ENCODE measurements at places on chromosomes 5 and 9. TPM values are rescaled to one million over a fixed set of nuclear protein-coding genes. Genes with fewer than 3 reads are reported as not detected.
A peak's percentile ranks its signal among the peaks of the same experiment; 100 is the strongest.

GRCh38 chr5:11398728-11399127 is 505.5 kb downstream of the CTNND2 start:
- no peak for DNase-seq

SOHLH1 gene
- total RNA-seq, result not detected

DNA sequence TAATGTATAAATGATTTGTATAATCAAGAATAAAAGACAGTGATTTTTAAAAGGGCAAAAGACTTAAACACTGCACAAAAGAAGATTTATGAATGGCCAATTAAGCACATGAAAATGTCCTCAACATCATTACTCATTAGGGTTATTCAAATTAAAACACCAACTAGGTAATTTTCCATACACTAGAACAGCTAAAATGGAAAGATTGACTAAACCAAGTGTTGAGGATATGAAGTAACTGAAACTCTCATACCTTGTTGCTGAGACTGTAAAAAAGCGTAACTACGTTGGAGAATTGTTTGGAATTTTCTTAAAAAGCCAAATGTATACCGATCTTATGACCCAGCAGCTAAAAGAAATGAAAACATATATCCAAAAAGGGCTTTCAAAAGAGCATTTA is 144.9 kb downstream of the SGCD start:
- no peak for DNase-seq

- peak; percentile 40 for DNase-seq
Measured at GRCh38 chr5:3392306-3392939, 203.2 kb upstream of the IRX1 start.

DNA sequence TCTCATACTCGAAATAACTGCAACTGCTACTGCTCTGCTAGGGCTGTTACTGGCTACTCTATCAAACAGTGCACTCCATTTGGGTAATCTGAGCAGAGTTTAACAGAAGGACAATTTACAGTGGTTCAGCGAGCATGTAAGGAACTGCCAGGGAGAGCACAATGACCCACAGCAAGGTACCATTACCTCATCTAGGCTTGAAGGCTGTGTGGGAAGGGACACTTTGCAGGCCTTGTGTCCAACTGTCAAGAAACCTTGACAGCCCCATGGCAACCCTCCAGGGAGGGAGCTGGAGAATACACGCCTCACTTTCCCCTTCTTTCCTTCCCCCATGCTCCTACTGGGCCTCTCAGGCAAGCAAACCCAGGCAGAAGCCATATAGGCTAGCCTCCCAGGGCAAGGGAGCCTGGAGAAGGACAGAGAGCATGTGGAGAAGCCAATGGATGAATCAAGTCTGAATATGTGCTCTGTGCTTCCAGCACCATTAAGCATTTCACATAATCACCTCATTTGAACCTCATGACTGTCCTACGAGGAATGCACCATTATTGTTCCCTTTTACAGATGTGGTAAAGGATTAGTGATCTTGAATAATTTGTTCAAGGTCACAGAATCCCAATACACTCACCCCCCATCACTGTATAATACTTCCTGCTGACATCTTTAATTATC is 49.9 kb upstream of the JAK2 start:
- DNase-seq, result no peak

GRCh38 chr9:109816490-109816889 is 36.5 kb downstream of the PALM2AKAP2 start:
- DNase-seq, result no peak

GRCh38 chr5:124349931-124350330 is 396.5 kb downstream of the ZNF608 start:
- no peak for DNase-seq

- no peak for DNase-seq
Measured at GRCh38 chr5:37738865-37739488, 100.9 kb downstream of the GDNF start.

GRCh38 chr9:114725930-114726329 is 43.9 kb upstream of the TEX48 start:
- DNase-seq, result no peak

DNA sequence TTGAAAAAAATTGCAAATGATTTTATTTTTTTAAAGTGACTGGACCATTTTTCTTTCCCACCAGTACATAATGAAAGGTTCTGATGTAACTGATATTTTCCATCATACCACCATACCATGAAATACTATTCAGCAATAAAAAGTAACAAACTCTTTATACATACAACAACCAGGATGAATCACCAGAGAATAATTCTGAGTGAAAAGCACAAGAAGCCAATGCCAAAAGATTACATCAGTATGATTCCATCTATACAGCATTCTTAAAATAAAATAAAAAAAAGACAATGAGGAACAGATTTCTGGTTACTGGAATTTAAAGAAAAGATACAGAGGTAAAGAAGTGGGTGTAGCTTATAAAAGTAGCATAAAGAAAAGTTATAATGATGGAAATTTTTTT is 423.7 kb upstream of the ST8SIA4 start:
- no peak for DNase-seq

PPP1R26 gene
- total RNA-seq, result 17.6 TPM

- no peak for DNase-seq
Measured at GRCh38 chr5:177433658-177434217, 7.3 kb downstream of the GRK6 start.

DNA sequence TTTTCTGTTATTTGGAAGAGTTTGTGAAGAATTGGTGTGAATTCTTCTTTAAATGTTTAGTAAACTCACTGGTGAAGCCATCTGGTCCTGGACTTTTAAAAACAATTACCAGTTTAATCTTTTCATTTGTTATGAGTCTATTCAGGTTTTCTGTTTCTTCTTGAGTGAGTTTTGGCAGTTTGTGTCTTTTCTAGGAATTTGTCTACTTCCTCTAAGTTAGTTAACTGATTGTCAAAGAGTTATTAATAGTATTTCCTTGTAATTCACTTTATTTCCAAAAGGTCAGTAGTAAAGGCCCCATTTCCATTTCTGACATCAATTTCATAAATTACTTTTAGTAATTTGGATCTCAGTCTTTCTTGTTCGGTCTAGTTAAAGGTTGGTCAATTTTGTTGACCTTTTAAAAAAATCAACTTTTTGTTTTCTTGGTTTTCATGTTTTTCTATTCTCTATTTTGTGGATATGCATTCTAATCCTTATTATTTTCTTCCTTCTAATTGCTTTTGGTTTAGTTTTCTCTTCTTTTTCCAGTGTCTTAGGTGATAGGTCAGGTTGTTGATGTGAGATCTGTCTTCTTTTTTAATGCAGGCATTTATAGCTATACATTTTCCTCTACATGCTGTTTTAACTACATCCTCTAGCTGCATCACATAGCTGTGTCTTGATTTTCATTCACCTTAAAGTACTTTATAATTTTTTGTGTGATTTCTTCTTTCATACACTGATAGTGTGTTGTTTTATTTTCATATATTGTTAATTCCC is 7.3 kb upstream of the SMIM3 start:
- DNase-seq, result no peak

DNA sequence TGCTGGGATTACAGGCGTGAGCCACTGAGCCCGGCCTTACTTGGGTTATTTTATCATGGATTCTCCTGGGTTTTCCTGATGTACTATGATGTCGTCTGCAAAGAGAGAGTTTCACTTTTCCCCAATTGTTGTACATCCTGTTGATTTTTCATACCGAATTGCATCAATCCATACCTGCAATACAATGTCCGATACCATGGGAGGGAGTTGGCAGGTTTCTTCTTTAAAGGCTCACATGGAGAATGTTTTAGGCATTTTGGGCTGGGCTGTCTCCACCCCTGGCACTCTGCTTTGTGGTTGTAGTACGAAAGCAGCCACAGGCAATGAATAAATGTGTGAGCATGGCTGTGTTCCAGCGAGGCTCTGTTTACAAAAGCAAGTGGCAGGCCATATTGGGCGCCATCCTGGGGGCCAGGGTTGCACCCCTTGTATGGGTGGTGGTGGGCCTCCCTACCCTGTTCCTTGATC is 35.1 kb upstream of the EXOC3 start:
- no peak for DNase-seq

TRIM36 gene
- total RNA-seq, result 0.80 TPM

GRCh38 chr9:128085943-128086342 is 17.9 kb downstream of the SLC25A25 start:
- no peak for DNase-seq

CCDC107 gene
- total RNA-seq, result 52.3 TPM

FOCAD gene
- 34.1 TPM for total RNA-seq

SGCD gene
- 93.4 TPM for total RNA-seq

- no peak for DNase-seq
Measured at GRCh38 chr5:43171926-43172325, 20.1 kb upstream of the NIM1K start.

DNA sequence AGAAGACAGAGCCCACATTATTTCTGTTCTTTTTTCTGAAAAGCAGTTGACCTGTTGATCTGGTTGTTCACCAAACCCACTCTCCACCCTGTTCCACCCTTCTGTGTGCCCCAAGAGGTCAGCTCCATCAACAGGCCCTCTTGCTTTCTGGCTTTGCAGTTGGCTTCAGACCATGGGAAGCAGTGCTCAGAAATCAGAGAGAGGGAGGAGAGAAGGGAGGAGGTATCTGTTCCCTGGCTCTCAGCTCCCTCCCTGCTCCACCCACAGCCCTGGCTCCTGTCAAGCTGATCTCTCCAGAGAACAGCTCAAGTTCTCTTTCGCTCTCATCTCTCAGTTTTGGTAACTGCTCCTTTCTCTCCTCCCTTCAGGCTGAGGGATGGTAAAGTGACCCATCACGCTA is 144.2 kb upstream of the RAI14 start:
- DNase-seq, result peak; percentile 48

DNA sequence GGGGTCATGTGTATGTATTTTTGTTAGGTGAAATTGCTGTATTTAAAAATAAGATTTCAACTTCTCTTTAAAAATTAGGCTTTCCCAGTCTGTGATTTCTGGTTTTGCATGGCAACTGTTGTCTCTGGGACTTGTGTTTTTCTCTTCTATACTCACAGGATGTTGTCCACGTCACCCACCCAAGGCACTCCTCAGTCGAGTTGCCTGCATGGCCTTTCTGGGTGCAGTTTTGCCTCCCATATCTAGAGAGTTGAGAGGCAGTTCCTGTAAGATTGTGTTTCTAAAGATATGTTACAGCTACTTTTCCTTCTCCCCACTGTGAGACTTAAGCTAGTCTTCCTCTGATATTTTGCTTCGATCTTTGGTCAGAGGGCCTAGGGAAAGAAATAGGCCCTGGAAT is 2.3 kb upstream of the ASPN start:
- no peak for DNase-seq

- no peak for DNase-seq
Measured at GRCh38 chr5:52786949-52787599, 642 bp upstream of the ITGA1 start.

GRCh38 chr5:158522776-158523175 is 576.9 kb downstream of the EBF1 start:
- DNase-seq, result peak; percentile 27

All from left cardiac atrium (tissue), 4 donors.